ENCODE measurements at places on chromosomes 13 and 19.

- no peak for DNase-seq
These were observed 35.1 kb upstream of the ZNF808 start for GRCh38 chr19:52492201-52492993.

DNA sequence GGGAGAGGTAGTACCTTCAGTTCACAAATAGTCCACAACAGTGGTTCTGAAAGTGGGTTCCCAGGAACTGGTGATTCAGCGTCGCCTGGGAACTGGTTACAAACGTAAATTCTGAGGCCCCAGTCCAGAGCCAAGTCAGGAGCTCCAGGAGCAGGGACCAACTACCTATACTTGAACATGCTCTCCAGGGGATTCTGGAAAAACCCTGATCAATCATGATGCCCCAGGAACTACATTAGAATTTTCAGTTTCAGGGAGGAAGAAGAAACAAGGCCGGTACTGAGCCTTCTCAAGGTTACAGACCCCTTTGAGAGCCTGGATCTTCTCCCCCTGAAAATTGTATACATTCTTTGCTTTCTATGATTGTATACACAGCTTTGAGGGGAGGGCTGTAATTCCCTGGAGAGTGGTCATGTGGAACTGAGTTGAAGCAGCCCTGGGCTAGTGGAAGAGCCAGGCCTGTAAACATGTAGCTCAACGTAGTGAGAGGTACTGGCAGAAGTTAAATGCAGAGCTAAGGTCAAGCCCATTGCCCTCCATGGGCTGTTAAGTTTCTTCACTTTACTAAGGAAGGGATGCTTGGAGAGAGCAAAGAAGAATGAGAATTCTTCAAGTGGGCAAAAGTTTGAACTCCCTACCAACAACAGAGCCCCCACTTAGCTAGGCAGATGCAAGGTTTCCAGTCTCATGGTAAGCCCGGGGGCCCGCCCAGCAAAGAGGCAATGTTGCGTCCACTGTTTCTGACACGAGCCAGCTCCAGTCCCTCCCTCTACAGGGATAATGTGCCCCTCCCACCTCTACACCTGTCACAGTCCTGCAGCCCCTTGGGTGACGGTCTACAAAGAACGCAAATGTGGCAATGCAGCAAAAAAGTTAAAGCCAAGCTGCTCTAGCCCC lies 17.0 kb downstream of the DOCK9 start:
- DNase-seq = no peak

- no peak for DNase-seq
These were observed 45.9 kb downstream of the MBD3L1 start for GRCh38 chr19:8877854-8878705.

DNA sequence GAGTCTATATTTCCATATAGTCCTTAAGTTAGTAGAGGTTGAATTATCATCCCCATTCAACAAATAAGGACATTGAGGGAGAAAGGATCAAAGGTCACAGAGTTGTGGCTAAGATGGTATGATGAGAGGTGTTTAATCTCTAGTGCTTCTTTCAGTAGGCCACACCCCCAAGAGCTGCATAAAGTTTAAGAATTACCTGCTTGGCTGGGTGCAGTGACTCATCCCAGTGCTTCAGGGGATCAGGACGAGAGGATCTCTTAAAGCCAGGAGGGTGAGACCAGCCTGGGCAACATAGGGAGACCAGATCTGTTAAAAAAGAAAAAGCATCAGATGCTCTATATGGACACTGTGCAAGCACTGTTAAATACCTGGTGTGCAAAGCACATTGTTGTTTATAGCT lies 560.0 kb upstream of the KLHL1 start:
- DNase-seq = no peak

GRCh38 chr19:6663236-6664201 lies 6.4 kb downstream of the TNFSF14 start:
- no peak for DNase-seq

GRCh38 chr19:19406878-19407632 lies 1.6 kb downstream of the GATAD2A start:
- DNase-seq = peak; percentile 72

DNA sequence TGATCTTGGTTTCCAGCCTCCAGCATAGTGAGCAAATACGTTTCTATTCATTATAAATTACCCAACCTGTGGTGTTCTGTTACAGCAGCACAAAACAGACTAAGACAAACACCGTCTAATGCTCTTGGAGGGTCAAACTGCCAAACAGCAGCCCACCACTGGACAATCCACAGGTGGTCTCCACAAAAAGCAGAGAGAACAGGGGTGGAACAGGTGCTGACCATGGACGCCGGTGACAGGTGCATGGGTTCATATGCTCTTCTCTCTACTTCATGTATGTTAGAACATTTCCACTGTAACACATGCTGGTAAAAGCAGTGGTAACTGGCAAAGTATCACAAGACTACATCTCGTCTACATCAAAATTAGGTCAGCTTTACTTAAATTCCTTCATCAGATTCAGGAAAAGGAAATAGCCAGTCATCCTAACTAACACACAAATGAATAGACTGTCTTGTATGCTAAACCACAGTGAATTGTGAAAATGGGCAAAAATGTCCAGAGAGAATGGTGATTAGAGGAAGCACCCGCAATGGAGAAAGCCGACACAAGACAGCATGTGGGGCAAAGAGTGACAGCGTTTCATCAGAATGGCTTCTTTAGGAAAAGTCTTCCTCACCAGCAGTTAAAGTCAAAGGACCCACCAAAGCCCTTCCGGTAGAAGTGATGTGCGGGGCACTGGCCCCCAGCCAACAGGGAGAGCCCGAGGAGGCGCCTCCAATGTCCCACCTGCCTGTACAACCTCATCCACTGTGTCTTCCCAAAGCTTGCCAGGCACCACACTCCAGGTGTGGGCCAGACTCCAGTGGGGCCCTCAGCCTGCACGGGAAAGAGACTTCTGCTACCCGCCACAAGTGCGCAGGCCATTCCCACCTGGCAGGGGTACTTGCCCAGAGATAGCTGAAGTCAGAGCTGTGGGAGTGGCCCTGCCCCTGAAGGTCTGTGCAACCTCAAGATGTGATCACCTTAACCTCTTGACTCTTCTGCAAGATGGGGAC lies 6.5 kb downstream of the CARS2 start:
- no peak for DNase-seq

GRCh38 chr19:3097442-3097871 lies 3.3 kb downstream of the GNA11 start:
- DNase-seq = peak; percentile 62

GRCh38 chr13:106241974-106242953 lies 293.2 kb downstream of the EFNB2 start:
- no peak for DNase-seq

GRCh38 chr13:104597546-104598180 lies 1531.4 kb upstream of the SLC10A2 start:
- DNase-seq = no peak

- DNase-seq = no peak
These were observed 11.5 kb upstream of the EML2 start for GRCh38 chr19:45650722-45651121.

- DNase-seq = no peak
These were observed 17.0 kb downstream of the SOX1 start for GRCh38 chr13:112083971-112084370.

GRCh38 chr19:14400951-14401431 lies 18.1 kb downstream of the DDX39A start:
- no peak for DNase-seq

All from mucosa of descending colon (tissue), 3 donors.